T-helper 17 cell (primary cell): ENCODE measurements at places on chromosomes 5 and 9. TPM values are rescaled to one million over a fixed set of nuclear protein-coding genes. Genes with fewer than 3 reads are reported as not detected.

DNA sequence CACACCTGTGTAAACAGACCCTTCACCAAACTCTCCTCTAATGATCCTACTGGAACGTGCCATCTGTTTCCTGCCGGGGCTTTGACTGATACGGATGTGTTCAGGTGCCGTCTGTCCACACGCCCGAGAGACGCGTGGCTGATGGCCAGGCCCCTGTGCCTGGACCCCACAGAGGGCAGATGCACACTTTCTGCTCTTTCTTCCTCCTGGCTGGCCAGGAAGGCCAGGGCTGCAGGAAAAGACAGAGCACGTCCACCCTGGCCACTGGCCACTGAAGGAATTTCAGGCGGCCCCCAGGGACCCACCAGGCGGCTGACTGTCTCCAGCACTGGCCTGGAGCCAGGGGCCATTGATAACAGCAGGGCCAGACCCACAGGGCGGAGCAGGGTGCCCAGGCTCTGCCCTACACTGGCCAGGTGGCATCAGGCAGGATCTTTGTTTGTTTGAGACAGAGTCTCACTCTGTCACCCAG, 3.6 kb upstream of the ENG start:
- H3K36me3 ChIP-seq = no peaks in the 10 kb centered on the region
- no peak overlapping the region for H3K4me3 ChIP-seq
- peak overlapping the region; percentile 83 for H3K27ac ChIP-seq
- DNase-seq = no peak
- H3K27me3 ChIP-seq = no peaks in the 10 kb centered on the region

OR2S2 gene
- not detected for total RNA-seq

PTPN3 gene
- total RNA-seq = not detected

DNA sequence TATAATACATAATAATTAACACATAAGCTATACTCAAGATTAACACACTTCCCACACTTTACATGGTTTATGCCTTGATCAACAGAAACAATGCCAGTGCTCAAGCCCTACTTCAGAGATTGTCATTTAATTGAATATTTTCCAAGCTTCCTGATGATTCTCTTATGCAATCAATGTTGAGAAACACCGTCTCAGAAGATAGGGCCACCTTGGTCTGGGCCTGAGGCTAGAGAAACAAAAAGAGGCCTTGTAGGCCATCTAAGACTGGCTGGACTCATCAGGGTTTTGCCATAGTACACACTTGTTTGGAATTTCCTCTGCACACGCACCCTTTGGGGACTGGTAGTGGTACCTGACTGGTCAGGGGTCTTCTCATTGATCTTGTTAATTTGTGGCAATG, 16.3 kb downstream of the C9orf152 start:
- no peak overlapping the region for H3K4me3 ChIP-seq
- H3K27ac ChIP-seq = no peak overlapping the region
- no peak for DNase-seq
- H3K4me1 ChIP-seq = no peaks in the 10 kb centered on the region
- peaks cover 3% of the 10 kb centered on the region for H3K36me3 ChIP-seq

DNA sequence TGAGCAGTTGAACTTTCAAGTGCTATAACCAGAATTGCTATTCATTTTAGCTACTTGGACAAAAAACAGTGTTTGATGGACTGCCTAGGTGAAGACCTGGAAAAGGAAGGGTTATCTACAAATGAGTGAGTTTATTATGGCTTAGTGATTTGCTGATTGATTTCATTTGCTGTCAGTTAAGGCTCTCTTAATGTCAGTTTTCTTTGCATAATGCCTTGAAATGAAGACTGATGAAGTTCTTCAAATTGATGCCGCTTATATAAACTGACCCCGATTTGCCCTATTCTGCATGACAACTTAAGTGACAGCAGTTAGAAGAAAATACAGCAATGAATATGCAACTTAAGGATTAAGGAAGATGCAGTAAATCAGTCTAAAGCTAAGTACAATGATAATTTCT, 332.6 kb downstream of the CCDC171 start:
- no peaks in the 10 kb centered on the region for H3K4me1 ChIP-seq
- peaks cover 3% of the 10 kb centered on the region for H3K36me3 ChIP-seq
- no peak overlapping the region for H3K4me3 ChIP-seq

DNA sequence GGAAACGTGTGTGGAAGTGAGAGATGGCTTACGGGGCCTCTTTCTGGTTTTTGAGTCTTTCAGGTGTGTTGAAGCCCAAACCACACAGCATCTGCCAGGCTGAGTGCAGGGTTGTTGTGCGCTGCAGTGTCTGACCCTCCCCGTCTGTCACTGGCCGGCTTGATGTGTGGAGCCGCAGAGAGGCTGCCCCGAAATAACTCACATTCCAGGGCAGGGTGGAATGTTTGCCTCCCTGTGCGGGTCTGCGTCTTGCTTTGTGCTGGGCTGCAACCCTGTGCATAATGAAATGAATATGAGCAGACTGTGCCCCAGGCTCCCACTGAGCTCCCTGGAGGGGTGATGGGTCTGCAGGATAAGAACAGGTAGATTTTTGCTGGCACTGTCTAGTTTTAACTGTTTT, 9.9 kb upstream of the PLEKHG4B start:
- no peak overlapping the region for H3K4me3 ChIP-seq
- no peaks in the 10 kb centered on the region for H3K36me3 ChIP-seq
- H3K27ac ChIP-seq = no peak overlapping the region
- peaks cover 38% of the 10 kb centered on the region for H3K27me3 ChIP-seq
- no peaks in the 10 kb centered on the region for H3K4me1 ChIP-seq

GARIN3 gene
- not detected for total RNA-seq

DNA sequence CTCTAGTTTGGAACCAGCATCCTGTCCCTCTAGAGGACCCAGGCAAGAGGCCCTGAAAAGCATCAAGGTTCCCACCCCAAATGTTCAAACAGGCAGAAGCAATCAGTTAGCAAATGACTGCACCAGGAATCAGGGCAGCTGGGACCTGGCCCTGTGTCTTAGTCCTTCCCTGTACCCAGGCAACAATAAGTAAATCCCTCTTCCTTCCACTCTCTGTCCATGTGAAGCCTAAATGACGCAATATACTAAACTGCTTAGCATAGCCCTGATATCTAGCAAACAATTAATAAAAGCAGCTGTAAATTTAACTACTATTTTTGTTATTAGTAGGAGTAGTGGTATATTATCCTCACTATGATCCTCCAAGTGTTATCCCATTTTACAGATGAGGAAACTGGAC, 13.2 kb upstream of the ADRA1B start:
- DNase-seq = no peak
- H3K4me3 ChIP-seq = no peak overlapping the region
- no peak overlapping the region for H3K27ac ChIP-seq
- peaks cover 66% of the 10 kb centered on the region for H3K27me3 ChIP-seq
- H3K36me3 ChIP-seq = no peaks in the 10 kb centered on the region

DNA sequence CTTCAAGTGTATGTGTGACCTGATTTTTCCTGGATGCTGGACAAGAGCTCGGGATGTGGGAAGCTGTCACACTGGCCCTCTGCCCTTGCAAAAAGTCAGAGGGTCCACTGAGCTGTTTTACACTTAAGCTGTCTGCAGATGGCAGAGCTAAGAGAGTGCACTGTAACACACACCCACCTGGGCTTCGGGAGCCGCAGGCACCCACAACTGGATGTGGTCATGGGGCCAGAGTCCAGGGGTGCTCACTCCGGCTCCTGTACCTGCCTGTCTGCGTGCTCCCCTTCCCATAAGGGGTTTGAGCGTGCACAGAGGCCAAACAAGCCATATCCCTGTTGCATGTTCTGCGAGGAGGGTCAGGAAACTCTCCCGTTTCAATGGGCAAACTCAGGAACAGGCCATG, 82.5 kb downstream of the LRRC70 start:
- no peaks in the 10 kb centered on the region for H3K27me3 ChIP-seq
- H3K4me3 ChIP-seq = no peak overlapping the region
- no peak for DNase-seq
- H3K4me1 ChIP-seq = no peaks in the 10 kb centered on the region
- H3K27ac ChIP-seq = no peak overlapping the region
- no peaks in the 10 kb centered on the region for H3K36me3 ChIP-seq

GRCh38 chr9:36151316-36152210, 15.0 kb downstream of the GLIPR2 start:
- H3K36me3 ChIP-seq = peaks cover 8% of the 10 kb centered on the region
- H3K27me3 ChIP-seq = no peaks in the 10 kb centered on the region
- H3K4me3 ChIP-seq = peak overlapping the region; percentile 88
- peak overlapping the region; percentile 98 for H3K27ac ChIP-seq
- peaks cover 53% of the 10 kb centered on the region for H3K4me1 ChIP-seq

DNA sequence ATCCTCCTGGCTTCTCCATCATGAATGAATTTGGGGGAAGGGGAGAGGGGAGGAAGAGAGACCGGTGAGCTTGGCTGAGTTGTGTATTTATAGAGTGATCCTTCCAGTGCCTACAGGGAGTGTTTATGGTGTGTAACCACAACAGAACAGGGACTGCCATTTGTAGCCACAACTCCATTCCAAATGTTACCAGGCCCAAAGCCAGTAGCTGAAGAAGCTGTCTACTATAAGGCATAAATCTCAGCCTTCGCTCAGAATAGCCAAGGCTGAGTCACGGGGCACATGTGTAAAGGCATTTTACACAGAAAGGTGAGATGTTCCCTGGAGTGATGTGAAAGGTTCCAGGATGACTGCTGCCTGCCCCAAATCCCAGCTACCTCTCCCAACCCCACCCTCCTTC, 2.5 kb downstream of the TMEM252 start:
- no peaks in the 10 kb centered on the region for H3K36me3 ChIP-seq
- no peaks in the 10 kb centered on the region for H3K4me1 ChIP-seq
- no peak for DNase-seq
- peaks cover 35% of the 10 kb centered on the region for H3K27me3 ChIP-seq

- peak overlapping the region; percentile 96 for H3K4me3 ChIP-seq
- H3K27ac ChIP-seq = peak overlapping the region; percentile 96
- no peak for DNase-seq
- peaks cover 3% of the 10 kb centered on the region for H3K36me3 ChIP-seq
- H3K4me1 ChIP-seq = peaks cover 45% of the 10 kb centered on the region
These were observed 1.5 kb upstream of the RFX3 start for GRCh38 chr9:3526997-3527940.
